Osteocyte (in vitro differentiated cells): ENCODE measurements at places on chromosomes 4 and X.

DNA sequence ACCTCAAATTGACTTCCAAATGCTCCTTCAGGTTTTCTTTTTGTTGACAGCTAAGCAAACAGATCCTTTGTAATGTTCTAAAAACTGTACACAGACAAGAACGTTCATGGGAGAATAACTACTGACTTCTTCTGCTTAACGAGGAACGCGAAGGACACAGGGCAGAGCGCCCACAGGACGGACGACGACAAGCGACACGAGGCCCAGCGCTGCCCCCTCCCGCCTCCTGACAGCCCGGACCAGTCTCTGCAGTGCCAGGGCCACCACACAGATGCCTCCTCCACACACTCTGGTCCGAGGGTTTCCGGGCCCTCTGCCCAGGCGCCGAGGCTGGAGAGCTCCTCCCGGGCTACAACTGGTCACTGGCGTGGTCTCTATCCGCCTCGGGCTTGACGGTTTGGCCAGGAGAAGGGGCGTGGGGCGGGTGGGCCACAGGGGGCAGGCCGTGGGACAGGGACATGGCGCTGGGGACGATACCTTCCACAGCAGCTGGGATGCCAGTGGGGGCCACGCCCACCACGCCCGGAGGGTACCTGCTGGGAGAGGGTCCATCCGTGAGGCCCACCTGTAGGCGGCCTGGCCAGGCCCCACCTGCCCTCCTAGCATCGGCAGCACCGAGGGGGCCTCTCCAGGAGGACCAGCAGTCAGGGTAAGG is 36.9 kb downstream of the CTBP1 start:
- no peaks in the 10 kb centered on the region for H3K27me3 ChIP-seq
- no peak for DNase-seq
- peaks cover 44% of the 10 kb centered on the region for H3K4me1 ChIP-seq
- peak overlapping the region; percentile 43 for H3K27ac ChIP-seq
- no peak overlapping the region for H3K4me3 ChIP-seq

DNA sequence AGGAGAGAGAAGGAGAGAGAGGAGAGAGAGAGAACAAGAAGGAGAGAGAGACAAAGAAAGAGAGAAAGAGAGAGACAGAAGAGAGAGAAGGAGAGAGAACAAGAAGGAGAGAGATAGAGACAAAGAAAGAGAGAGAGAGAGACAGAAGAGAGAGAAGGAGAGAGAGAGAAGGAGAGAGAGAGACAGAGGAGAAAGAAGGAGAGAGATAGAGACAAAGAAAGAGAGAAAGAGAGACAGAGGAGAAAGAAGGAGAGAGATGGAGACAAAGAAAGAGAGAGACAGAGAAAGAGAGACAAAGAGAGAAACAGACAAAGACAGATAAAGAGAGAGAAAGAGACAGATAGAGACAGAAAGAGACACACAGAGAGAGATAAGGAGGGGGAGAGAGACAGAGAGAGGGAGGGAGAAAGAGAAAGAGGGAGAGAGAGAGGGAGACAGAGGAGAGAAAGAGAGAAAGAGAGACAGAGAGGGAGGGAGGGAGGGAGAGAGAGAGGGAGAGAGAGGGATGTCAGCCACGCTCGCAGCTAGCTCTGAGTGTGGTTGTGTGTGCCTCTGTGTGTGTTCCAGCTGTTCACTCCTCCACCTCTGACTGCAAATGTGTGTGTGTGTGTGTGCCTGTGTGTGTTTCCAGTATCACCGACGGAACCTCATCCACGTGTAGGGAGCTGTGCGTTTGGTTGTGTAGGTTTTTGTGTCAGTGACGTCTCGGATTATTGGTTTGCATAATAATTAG is 105.8 kb downstream of the CRLF2 start:
- peaks cover 17% of the 10 kb centered on the region for H3K27me3 ChIP-seq
- DNase-seq, result no peak
- no peak overlapping the region for H3K4me3 ChIP-seq

- no peak for DNase-seq
- H3K36me3 ChIP-seq, result no peaks in the 10 kb centered on the region
- no peak overlapping the region for H3K27ac ChIP-seq
- peaks cover 61% of the 10 kb centered on the region for H3K27me3 ChIP-seq
Measured at GRCh38 chr4:76061982-76062381, 12.5 kb upstream of the ART3 start.

GRCh38 chrX:45758738-45759397 is 558.2 kb upstream of the DIPK2B start:
- H3K4me3 ChIP-seq, result no peak overlapping the region
- DNase-seq, result no peak
- H3K27ac ChIP-seq, result peak overlapping the region; percentile 79
- H3K36me3 ChIP-seq, result peaks cover 8% of the 10 kb centered on the region
- peaks cover 63% of the 10 kb centered on the region for H3K4me1 ChIP-seq
- no peaks in the 10 kb centered on the region for H3K27me3 ChIP-seq

DNA sequence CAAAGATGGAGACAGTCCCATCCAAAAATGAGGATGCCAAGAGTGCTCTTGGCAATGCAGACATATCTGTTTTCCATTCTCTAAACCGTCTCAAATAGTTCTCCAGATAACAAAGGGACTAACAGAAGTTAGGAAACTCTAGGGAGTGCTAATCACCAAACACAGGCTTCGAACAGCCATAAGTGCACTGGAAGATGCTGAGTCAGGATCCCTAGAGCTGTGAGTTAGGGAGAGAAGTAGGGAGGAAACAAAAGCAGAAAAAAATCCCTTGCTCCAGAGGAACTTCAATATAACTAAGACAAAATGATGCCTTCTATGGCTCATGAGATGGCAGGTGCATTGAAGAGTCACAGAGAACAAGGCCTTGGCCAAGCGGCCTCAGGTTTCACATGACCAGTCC is 251.0 kb upstream of the PPARGC1A start:
- no peak overlapping the region for H3K27ac ChIP-seq
- no peaks in the 10 kb centered on the region for H3K36me3 ChIP-seq
- peaks cover 14% of the 10 kb centered on the region for H3K4me1 ChIP-seq
- no peak for DNase-seq
- H3K27me3 ChIP-seq, result no peaks in the 10 kb centered on the region

GRCh38 chr4:56227301-56227835 is 159.9 kb downstream of the AASDH start:
- no peaks in the 10 kb centered on the region for H3K27me3 ChIP-seq
- no peaks in the 10 kb centered on the region for H3K4me1 ChIP-seq
- H3K36me3 ChIP-seq, result peaks cover 1% of the 10 kb centered on the region
- no peak overlapping the region for H3K4me3 ChIP-seq

DNA sequence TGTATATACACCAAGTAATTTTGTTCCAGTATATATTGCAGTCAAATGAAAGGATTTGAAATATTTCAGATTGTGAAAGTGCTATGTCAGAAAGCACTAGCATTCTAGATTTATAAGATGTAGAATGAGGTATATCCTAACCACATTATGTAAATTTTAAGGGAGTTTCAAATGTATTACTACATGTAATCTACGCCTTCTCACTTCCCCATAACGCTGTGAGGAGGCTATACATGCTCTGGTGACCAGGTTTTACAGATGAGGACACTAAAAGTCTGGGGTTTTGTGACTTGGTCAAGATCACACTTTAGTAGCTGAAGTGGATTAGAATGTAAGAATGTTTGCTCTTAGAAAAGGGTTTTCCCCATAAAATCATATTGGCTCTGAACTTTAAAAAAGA is 8.1 kb downstream of the ENPEP start:
- H3K27me3 ChIP-seq, result no peaks in the 10 kb centered on the region
- H3K4me1 ChIP-seq, result peaks cover 38% of the 10 kb centered on the region
- H3K36me3 ChIP-seq, result no peaks in the 10 kb centered on the region
- no peak for DNase-seq
- H3K4me3 ChIP-seq, result no peak overlapping the region
- no peak overlapping the region for H3K27ac ChIP-seq

- peaks cover 5% of the 10 kb centered on the region for H3K27me3 ChIP-seq
- H3K4me1 ChIP-seq, result no peaks in the 10 kb centered on the region
- no peaks in the 10 kb centered on the region for H3K36me3 ChIP-seq
- H3K27ac ChIP-seq, result no peak overlapping the region
- H3K4me3 ChIP-seq, result no peak overlapping the region
Measured at GRCh38 chr4:83490876-83491450, 6.1 kb upstream of the ABRAXAS1 start.

DNA sequence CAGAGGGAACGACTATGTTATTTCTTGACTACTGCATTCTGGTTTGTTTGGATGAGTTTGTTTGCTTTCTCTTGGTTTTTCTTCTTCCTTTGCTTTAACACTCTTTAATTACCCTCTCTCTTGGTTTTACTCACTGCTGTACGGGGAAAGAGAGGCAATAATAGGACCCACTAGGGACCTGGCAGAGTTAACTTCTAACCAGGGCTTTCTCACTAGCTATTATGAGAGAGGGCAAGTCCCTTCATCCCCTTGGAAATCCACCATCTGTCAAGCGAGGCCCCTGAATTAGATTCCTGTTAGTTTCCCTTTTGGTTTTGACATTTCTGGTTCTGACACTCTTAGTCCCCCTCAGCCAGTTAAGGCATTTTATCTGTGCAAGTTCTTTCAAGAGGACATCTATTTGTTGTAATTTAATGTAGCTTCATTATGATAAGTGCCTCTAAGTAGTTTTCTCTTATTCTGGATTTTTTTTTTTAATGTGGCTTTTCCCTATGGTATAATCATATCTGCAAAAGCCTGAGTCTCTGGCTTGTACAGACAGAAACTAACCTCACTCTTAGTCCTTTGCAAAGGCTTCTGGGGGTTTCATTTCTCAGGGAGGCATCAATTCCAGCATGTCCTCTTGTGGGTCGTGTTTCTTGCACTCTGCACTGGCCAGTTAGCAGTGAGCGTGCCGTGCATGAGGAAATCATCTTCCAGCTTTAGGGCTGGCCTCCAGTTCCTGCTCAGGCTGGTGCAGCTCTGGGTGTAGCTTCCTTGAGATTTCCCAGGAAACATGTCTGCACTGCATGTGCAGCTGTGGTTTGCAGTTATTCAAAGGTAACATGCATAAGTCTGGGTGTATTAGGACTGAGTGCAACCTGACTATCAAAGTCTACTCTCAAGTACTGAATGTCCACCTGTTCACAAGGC is 221.3 kb downstream of the STIM2 start:
- peaks cover 10% of the 10 kb centered on the region for H3K4me1 ChIP-seq
- DNase-seq, result peak; percentile 60
- no peak overlapping the region for H3K27ac ChIP-seq
- H3K27me3 ChIP-seq, result peaks cover 65% of the 10 kb centered on the region
- H3K36me3 ChIP-seq, result no peaks in the 10 kb centered on the region

GRCh38 chr4:153541456-153542096 is 75.4 kb downstream of the TMEM131L start:
- no peaks in the 10 kb centered on the region for H3K27me3 ChIP-seq
- DNase-seq, result no peak
- H3K4me1 ChIP-seq, result peaks cover 36% of the 10 kb centered on the region
- no peak overlapping the region for H3K4me3 ChIP-seq
- peak overlapping the region; percentile 25 for H3K27ac ChIP-seq

DNA sequence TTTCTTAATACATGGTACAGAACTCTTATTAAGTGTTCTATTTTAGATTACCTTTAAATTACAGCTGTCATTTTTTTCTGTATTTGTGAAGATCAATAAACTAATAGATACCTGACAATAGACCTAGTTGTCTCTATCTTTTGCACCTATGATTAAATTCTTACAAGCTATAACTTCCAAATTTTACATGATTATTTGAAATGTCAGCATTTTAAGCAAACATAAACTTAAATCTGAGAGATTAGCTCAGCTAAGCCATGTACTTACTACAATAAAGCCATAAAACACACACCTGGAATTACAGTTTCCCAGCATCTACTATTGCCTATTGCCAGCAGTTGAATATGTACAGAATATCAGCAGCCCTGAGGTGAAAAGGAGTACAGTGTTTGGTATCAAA is 118.8 kb downstream of the UGT8 start:
- no peak overlapping the region for H3K4me3 ChIP-seq
- no peak for DNase-seq
- H3K4me1 ChIP-seq, result no peaks in the 10 kb centered on the region
- H3K27ac ChIP-seq, result no peak overlapping the region

- H3K36me3 ChIP-seq, result no peaks in the 10 kb centered on the region
- no peaks in the 10 kb centered on the region for H3K4me1 ChIP-seq
- DNase-seq, result no peak
- no peaks in the 10 kb centered on the region for H3K27me3 ChIP-seq
- no peak overlapping the region for H3K4me3 ChIP-seq
Measured at GRCh38 chrX:151714362-151714761, 1.5 kb upstream of the FATE1 start.

DNA sequence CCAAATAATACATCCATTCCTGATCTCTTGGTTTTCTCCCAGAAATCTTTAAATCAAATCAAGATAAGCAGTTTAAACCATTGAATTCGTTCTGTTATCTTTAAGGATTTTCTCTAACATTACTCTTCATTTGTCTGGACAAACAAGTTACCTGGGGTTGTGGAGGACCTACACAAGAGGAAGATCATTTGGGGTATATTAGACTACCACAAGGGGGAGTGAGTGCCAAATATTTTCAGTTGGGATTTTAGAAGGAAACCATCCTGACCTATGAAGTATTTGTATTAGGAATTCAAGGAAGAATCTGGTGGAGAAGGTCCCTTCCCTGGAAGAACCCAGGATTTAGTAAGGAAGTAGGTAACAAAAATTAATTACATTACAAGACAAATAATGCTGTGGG is 12.0 kb upstream of the DCHS2 start:
- H3K27me3 ChIP-seq, result peaks cover 63% of the 10 kb centered on the region
- no peak overlapping the region for H3K4me3 ChIP-seq
- no peaks in the 10 kb centered on the region for H3K4me1 ChIP-seq
- DNase-seq, result no peak
- no peaks in the 10 kb centered on the region for H3K36me3 ChIP-seq

GRCh38 chr4:7460566-7460965 is 25.8 kb upstream of the PSAPL1 start:
- no peak for DNase-seq
- H3K36me3 ChIP-seq, result no peaks in the 10 kb centered on the region
- no peak overlapping the region for H3K27ac ChIP-seq
- no peaks in the 10 kb centered on the region for H3K4me1 ChIP-seq
- H3K27me3 ChIP-seq, result peaks cover 9% of the 10 kb centered on the region

- peak overlapping the region; percentile 96 for H3K27ac ChIP-seq
- DNase-seq, result no peak
- no peaks in the 10 kb centered on the region for H3K27me3 ChIP-seq
- H3K4me1 ChIP-seq, result peaks cover 30% of the 10 kb centered on the region
- peaks cover 8% of the 10 kb centered on the region for H3K36me3 ChIP-seq
Measured at GRCh38 chrX:24025741-24026403, 1.1 kb downstream of the KLHL15 start.

GRCh38 chr4:33116871-33117270 is 2396.7 kb downstream of the PCDH7 start:
- no peaks in the 10 kb centered on the region for H3K36me3 ChIP-seq
- no peak for DNase-seq

DNA sequence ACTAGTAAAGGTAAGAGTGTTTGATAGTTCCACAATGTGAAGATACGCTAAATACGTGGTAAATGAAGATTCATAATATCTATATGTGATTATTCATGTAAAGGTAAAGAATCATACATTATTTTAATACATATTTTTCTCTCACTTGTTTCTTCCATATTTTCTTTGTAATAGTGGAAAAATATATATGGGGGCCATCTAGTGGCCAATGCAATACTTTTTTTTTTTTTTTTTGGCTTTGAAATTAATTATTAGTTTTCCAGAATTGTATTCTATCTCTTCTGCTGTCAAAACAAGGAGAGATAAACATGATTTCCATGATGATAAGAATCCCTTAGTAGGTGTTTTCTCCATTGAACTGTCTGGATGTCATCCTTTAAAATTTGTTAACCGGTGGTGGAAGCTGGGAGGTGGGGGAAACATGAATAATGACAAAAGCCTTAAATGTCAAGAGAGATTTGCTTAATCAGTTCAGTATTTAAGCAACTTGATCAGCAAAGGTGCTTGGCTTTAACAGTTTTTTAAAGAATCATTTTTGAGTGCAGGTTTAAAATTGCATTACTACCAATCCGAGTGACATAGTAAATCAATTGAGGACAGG is 508.7 kb upstream of the HTR2C start:
- H3K27ac ChIP-seq, result no peak overlapping the region
- no peak overlapping the region for H3K4me3 ChIP-seq
- H3K4me1 ChIP-seq, result no peaks in the 10 kb centered on the region
- no peaks in the 10 kb centered on the region for H3K36me3 ChIP-seq
- H3K27me3 ChIP-seq, result peaks cover 5% of the 10 kb centered on the region
